ENCODE measurements at places on chromosomes 4 and X.

- DNase-seq = no peak
Observed at GRCh38 chr4:33386764-33387163, 2666.6 kb downstream of the PCDH7 start.

- DNase-seq = no peak
Observed at GRCh38 chr4:184268584-184269160, 51.0 kb upstream of the ENPP6 start.

- DNase-seq = no peak
Observed at GRCh38 chr4:114093221-114093715, 113.8 kb upstream of the ARSJ start.

GRCh38 chrX:153635388-153635787 lies 11.6 kb upstream of the DUSP9 start:
- no peak for DNase-seq

GRCh38 chrX:149829751-149830191 lies 48.0 kb downstream of the MAGEA9 start:
- no peak for DNase-seq

DNA sequence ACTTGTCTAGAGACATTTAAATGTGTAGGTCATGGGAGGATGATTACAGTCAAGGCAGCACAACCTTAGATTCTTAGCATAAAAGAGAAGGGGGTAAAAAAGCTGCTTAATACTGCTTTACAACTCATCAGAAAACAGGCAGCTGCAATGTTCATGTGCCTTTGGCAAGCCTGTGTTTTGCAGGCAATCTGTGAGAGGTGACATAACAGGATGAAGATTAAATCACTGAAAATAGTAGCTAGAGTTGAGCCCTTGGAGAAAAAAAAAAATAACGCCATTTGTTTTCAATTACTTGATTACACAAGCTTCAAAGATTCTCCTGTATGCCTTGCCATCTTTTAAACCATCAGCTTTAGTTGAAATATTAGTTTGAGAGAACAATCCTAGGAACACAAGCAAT lies 847.6 kb upstream of the LCORL start:
- DNase-seq = no peak

GRCh38 chr4:93384241-93384640 lies 444.3 kb upstream of the ATOH1 start:
- DNase-seq = no peak

DNA sequence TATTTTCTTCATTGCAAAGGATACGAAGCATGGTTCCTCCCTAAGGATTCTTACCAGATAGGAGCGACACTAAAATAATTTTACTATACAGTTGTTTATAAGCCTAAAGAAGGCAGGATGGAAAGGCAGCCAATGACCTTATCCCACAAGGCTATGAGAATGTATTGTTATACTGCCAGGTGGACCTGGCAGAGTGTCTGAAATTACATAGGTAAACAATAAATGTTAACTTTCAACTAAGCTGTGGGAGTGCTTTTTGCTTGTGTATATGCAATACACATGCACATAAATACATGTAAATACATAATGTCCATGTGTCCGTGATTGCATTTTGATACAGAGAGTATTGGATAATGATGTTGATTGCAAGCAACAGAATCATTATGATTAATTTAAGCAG lies 850.6 kb downstream of the CENPC start:
- DNase-seq = no peak

DNA sequence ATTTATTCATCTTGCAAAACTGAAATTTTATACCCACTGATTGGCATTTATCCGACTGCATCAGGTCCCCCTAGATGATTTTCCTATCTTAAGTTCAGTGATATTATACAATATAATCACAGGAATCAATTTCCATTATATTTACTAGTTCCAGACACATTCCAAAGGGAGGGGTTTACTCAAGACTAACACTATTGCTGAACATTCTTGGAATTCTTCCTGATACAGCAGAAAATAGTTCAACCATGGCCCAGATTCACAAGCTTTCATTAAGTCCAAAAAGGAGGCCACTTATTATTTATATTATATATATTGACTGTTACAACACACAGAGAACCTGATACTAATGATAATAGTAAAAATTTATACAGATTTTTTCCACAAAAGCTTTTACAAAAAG lies 2353.6 kb downstream of the PCDH7 start:
- DNase-seq = no peak

DNA sequence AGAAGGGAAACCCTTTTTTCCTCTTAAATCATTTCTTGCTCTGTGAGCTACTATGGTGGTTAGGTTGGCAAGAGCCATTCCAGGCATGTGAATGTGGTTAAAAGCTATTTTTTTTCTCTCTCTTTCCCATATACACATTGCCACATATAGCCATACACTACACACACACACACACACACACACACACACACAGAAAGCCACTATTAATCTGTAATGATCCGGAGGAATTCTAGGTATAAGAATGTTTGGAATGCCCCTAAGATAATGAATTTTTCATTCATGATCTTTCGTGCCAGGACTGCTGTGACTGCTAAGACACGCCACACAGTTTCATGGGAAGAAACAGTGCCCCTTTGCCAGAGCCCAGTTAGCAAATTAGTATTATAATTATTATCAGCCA lies 21.8 kb upstream of the TLL1 start:
- DNase-seq = no peak

DNA sequence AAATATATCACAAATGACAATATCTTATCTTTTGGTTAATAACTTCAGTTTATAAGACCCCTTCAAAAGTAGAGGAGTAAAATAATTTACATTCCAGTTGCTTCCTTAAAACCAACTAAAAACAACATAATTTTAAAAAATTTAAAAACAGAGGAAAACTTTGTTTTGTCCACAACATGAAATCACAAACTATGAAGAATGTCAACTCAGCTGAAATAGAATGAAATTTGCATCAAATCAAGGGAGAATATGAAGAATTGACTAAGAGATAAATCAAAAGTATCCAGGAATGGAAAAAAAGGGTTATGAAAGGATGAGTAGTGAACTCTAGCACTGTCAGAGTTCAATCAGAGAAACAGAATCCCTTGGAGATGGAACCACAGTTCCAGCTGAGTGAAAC lies 2.2 kb upstream of the YY2 start:
- DNase-seq = no peak

DNA sequence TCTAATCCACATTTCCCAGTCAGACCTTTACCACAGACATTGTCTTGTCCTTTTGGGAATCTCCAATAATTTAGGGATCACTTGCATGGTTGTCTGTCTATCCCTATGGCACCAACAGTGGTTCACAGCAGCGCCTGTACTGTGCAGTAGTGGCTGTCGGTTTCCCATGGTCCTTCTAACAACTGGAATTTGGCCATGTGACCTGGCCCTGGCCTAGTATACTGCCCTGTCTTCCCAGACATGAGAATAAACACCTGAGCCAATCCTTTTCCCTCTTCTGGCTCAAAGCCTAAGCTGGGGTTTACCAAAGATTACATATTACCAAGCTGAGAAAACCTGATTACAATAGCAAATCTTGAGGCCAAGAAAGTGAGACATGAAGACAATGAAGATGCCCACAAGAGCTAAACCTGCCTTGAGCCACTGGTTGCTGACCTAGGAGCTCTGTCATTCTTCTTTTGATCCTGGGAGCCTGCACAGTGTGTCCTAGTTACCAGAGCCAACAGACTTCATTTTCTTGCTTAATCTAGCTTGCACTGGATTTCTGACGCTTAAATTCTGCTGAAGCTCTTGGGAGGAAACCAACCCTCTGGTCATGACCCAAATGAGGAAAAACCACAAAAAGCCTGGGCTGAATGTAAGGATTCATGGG lies 92.1 kb downstream of the SCD5 start:
- DNase-seq = no peak

DNA sequence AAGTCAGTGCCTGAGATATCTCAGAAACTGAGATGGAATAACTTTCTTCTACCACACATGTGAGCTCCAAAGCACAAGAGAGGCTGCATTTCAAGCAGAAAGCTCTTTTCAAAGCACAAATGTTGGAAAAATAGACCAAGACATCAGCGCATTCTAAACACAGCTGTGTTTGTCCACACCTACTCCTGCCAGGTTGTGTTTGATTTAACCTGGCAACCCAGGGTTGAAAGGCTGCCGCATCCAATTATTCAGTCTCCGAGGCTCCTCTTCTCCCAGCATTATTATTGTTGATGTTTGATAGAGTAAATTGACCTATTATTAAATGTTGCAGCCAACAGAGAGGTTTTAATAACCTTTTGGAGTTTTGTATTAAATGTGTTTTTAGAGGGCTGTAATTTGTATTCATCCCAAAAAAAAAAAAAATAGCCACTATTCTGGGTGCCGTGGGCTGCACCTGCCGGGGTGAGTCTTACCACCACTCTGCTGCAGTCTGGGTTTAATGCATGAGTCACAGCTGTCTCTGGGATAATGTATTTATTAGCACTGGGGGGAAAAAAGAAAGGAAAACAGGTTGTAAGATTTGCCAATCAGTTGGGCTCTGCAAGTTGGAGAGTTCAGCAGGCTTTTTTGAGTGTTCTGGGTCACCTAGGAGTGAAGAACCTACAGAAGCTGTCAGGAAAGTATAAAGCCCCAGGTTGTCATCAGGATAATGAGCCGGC lies 105.2 kb upstream of the NOCT start:
- no peak for DNase-seq

GRCh38 chr4:70713453-70714078 lies 8.2 kb upstream of the RUFY3 start:
- no peak for DNase-seq

GRCh38 chr4:57193209-57193810 lies 83.1 kb upstream of the IGFBP7 start:
- DNase-seq = no peak

DNA sequence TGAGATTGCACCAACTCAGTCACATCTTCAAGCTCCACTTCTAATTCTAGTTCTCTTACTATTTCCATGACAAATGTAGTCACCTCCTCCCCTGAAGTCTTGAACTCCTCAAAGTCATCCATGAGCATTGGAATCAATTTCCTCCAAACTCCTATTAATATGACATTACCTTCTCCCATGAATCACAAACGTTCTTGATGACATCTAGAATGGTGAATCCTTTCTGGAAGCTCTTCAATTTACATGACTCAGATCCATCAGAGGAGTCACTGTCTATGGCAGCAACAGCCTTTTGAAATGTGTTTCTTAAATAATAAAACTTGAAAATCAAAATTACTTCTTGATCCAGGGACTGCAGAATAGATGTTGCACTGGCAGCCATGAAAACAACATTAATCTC lies 34.5 kb downstream of the GALNTL6 start:
- no peak for DNase-seq

DNA sequence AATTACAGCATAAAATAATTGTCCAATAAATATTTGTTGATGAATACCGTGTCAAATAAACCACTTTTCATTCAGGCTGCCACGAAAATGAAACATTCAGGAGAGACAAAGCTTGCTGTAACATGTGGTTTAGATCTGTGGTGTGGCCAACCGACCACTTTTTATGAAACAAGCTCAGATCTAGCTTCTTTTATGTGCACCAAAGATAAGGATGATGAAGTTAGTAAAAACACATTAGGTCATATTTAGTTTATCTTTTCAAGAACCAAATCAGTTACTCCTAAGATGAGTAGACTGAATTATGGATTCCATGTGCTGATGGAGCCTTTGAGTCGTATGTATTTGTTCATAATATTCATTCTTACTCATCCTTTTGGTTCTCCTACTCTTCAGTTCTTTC lies 35.8 kb downstream of the STOX2 start:
- DNase-seq = no peak

Measured in BJ (cell line).